ENCODE measurements at places on chromosomes 13 and 19.
A peak's percentile ranks its signal among the peaks of the same experiment; 100 is the strongest.

GRCh38 chr19:50667759-50668231 lies 18.6 kb downstream of the C19orf81 start:
- no peak for DNase-seq

GRCh38 chr13:49802426-49802825 lies 9.9 kb upstream of the KPNA3 start:
- no peak for DNase-seq

GRCh38 chr19:42487032-42487797 lies 41.1 kb downstream of the CEACAM1 start:
- DNase-seq, result no peak

DNA sequence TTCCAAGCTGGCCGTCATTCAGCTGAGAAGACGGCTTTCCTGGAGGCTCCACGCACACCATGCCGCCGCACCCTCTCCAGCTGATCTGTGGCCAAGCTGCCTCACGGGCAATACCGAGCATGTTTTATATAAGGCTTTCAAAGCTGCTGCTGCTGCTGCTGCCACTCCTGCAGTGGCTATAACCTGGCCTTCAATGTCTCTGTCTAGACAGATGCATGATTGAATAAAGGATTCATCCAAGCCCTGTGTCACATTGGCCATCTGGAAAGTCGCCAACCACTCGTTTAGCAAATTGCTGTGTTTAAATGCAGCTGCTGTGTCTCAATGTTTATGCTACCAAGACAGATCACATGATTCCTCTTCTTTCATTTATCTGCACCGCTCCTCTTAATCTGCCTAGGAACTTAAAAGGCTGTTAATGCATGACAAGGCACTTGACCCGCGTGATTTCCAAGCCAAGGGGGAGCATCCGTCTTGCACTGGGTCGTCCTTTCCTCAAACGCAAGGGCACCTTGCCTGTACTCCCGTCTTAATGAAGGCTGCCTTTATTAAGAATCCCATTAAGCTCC lies 114.3 kb downstream of the TEX26 start:
- no peak for DNase-seq

DNA sequence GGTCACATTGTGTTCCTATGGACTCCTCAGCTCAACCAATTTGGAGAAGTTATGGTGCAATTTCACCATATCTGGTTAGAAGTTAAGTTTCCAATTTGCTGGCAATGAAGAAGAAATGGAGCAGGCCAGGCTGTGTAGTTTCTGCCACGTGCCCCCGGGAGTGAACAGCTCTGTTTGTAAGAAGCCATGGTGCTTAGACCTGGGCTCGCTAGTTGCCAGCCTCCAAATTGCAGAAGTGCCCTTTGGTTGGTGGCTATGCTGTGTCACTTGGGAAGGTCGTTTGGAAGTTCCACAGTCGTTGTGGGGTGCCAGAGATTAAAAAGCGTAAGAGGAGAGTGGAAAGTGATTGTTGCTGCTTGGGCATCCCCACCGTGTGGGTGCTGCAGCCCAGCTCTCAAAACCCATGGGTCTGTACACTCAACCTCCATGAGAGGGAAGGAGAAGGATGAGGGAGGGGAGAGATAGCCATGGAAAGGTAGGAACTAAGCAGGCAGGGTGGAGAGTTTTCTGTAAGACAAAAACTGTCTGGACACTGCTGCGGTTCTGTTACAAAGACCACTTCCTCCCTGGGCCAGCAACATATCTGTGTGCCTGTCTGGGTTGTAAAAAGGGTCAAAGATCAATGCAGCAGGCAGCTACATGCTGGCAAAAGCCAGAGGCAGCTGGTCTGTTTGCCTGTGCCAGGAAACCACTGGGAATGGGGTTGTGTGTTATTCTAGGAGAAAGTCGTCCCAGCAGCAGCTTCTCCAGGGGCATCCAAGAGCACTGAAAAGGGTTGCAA lies 10.8 kb downstream of the ALOX5AP start:
- no peak for DNase-seq

DNA sequence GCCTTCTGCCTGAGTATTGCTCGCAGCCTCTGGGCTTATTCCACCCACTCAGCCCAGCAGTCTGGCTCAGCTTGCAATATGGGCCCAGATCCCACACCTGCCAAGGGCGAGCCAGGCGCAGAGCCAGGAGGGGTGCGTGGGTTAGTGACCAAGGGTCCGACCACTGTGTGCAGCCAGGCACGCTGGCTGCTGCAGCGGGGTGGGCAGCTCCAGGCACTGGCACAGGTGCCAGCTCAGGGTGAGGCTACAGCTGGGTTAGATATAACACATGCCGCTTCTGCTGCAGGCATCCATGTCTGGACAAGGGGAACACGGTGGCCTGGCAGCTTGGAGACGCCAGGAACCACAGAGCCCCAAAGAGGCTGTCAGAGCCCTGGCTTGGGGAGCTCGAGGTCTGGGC lies 12.6 kb upstream of the URAD start:
- no peak for DNase-seq

- DNase-seq, result no peak
These were observed 87.8 kb downstream of the ANKRD10 start for GRCh38 chr13:110826861-110827672.

DNA sequence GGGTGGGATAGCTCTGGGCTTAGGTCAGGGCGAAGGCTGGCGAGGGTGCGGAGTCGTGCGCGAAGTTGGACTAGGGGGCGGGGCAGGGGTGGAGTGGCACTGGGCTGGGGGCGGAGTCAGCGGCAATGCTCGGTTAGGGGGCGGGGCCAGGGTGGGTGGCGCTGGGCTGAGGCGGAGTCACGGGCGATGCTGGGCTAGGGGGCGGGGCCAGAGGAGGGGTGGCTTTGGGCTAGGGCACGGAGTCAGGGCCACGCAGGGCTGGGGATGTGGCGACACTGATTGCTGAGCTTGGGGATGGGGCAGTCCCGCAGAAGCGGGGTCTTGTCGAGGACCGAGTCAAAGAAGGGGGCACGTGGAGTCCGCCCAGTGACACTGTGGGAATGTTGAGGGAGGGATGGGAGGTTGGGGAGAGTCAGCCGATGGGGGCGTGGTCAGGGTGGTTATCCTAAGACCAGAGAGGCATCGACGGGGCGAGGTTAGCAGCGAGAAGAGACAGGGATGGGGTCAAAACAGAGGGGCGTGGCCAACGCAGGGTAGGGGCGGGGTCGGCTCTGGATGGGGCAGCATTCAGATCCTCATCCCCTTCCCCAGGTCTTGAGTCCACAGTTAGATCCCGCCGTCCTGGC lies 8.7 kb downstream of the HOMER3 start:
- DNase-seq, result no peak

GRCh38 chr19:17752865-17753639 lies 1.8 kb downstream of the FCHO1 start:
- DNase-seq, result no peak

DNA sequence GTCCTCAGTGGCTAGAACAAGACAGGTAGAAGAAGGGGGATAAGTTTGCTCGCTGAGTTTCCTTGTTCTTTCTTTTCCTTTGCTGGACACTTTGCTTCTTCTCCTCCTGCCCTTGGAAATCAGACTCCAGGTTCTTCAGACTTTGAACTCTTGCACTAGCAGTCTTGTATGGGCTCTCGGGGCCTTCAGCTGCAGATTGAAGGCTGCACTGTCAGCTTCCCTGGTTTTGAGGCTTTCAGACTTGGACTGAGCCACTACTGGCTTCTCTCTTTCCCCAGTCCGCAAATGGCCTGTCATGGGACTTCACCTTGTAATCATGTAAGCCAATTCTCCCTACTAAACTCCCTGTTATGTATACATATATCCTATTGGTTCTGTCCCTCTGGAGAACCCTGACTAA lies 379.8 kb downstream of the NDFIP2 start:
- no peak for DNase-seq

- no peak for DNase-seq
These were observed 20.1 kb downstream of the ZSCAN5A start for GRCh38 chr19:56294549-56294948.

DNA sequence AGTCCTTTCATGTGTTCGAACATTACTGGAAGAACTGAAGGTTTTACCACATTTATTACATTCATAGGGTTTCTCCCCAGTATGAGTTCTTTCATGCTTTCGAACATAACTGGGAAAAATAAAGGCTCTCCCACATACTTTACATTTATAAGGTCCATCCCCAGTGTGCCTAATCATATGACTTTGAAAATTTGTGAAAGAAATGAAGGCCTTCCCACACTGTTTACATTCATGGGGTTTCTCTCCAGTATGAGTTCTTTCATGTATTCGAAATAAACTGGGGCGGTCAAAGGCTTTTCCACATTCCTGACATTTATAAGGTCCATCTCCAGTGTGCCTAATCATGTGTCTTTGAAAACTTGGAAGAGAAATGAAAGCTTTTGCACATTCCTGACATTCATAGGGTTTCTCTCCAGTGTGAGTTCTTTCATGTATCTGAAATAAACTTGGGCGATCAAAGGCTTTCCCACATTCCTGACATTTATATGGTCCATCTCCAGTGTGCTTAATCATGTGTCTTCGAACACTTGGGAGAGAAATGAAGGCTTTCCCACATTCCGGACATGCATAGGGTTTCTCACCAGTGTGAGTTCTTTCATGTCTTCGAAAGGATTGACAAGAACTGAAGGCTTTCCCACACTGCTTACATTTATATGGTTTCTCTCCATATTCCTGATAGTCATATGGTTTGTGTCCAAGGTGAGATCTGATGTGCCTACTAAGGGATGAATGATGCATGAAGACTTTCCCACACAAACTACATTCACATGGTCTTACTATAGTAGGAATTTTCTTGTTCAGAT lies 24.0 kb downstream of the ZNF564 start:
- DNase-seq, result no peak

DNA sequence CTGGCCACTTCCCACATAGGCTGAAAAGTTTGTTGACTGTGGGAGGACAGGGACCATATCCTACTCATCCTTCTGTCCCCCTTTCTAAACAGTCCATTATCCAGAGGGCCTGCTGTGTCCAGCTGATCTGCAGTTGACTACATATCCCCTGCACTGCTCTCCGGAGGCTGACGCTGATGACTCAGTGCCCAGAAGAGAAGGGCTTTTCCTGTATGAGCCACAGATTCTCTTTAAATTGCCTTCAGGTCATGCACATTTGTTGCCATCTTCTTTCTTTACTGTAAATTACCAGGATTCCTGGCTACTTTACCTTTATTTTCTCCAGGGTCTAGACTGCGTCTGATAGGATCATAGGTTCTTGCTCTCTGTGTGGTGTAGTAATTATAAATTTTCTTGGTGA lies 125.2 kb downstream of the LACC1 start:
- peak; percentile 32 for DNase-seq

DNA sequence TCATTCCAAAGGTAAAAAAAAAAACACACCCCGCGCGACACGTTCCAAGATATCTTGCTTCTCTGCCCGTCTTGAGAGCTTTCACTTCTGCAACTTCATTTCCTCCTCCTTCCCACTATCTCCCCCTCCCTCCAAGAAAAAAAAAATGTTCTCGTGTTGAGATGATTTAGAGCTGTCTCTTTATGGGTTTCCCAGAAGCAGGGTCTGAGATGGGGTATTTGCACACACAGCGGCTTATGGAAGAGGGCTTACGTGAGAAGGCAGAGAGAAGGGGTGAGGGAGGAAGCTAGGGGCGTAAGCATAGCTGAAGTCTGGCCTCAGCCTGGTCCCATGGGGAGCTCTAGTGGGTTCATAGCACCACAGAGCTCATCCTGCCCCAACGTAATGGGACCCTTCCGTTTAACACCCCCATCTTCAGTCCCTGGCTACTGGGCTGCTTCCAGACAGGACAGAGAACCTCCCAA lies 31.3 kb upstream of the USE1 start:
- DNase-seq, result no peak

DNA sequence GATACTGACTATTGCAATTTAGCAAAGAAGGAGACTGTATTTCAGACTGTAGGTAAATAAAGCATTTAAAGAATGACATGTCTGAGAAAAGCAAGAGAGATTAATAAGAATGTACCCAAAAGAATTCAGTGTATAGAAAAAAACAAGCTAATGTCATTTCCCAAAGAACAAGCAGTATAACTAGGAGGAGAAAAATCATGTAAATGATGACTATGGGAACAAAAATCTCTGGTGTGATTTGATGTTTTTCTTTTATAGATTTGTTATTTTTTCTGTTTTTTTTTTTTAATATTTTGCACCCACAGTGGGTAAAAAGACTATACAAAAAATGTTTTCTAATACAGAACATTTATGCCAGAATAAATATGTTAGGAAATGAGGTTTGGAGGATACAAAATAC lies 801.0 kb downstream of the PCDH9 start:
- no peak for DNase-seq

DNA sequence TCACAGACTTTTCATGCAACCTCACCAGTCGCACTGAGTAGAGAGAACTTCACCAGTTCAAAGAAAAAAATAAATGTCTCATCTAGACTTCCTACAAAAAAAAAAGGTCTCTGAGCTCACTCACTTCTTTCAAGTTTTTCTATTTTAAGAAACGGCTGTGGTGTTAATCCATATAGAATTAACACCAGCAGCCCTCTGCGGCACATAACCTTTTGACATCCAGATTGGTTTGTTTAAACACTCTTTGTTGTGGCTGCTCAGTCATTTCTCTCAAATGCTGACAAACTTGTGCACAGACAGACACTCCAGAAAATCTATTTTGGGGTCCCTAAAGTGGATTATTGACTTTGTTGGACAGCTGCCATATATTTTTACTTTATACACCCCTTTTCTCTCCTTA lies 874.9 kb downstream of the EFNB2 start:
- no peak for DNase-seq

DNA sequence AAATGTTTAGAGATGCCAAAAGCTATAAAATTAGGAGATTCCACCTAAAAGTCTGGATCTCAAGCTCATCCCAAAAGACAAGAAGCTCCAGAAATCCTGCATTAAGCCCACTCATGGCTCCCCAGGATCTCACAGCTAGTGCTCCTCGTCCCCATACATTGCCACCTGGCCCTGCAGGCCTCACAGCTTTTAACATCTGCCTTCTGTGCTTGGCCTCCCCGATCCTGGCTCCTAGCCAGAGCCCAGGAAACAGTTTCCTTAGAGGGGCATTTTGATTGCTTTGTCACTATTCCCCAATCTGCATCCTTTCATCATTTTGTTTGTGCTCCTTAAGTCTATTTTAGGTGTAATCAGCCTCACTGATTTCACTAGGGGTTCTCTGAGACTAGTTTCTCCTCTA lies 14.5 kb upstream of the DCT start:
- no peak for DNase-seq

DNA sequence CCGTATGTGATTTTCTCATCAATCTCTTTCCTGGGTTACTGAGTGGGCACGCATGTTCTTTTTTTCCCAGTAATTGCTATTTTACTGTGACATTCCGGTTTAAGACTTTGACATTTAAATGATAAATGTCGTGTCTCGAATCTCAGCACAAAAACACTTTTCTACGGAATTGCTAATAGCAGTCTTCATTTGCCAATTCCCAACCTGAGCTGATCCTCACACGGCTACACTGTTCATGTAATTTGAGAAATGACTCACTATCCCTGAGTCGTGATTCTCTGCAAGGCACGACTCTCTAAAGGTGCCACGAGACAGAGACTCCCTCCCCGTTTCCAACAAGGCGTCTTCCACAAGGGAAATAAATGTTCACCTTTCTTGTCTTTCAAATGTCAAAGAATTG lies 88.7 kb upstream of the USP29 start:
- DNase-seq, result no peak

All from RCC 7860 (cell line).